Activated effector memory CD4-positive, alpha-beta T cell treated with anti-CD3 and anti-CD28 coated beads, Interleukin-2, amount 50 U/mL, for 16 hours (primary cell): ENCODE measurements at places on chromosomes 11 and 22.

- no peak for DNase-seq
Measured at GRCh38 chr11:117199916-117200812, 994 bp downstream of the TAGLN start.

DNA sequence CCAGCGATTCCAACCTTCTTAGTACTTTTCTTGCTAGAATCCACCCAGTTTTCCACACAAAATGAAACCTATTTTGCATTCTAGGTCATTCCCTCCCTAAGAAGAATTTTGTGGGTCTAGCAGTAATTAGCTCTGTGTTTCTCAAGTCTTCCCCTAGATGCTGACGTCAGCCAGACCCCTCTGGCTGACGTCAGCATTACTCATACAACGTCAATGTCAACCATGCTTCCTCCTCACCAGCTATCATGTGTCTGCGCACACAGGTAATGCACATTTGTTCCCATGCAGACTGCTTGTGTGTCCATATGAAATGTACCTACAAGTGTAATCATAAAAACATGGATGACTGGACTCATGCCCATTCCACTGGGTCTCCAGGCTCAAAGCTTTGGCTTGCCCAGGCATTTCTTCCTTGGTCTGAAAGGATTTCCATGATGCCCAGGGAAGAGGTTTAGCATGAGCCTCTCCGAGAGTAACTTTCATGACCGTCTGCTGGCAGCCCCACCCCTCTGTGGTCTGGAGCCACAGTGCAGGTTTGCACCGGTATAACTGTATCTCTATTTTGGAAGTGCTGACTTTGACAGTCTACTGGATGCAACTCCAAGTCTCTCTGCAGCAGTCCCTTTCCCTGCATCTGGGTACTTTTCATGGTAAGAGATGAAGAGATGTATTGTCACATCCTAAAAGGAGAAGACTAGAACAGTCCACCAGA is 58.6 kb downstream of the DSCAML1 start:
- no peak for DNase-seq

DNA sequence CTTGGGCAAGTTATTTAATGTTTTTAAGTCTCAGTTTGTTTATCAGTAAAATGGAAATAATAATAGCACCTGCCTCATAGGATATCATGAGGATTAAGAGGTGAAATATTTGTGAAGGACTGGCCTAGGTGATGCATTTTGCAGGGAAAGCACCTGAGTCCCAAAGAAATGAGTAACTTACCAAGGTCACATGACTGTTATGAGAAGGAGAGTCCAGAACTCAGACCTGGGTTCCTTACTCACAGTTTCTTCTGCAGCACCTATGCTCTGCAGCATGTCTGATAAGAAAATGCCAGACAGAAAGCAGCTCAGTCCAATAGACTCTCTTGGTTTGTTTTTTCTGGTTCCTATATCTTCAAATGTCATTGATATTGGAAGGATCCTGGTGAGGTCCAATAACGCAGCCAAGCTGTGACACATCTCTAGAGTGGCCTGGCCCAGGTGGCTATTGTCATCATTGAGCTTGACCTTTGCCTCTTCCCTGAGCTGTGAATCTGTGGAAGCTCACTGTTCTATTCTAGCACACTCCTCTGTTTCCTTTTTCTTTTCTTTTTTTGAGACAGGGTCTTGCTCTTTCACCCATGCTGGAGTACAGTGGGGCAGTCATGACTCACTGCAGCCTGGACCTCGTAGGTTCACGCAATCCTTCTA is 174.7 kb upstream of the NAV2 start:
- no peak for DNase-seq

DNA sequence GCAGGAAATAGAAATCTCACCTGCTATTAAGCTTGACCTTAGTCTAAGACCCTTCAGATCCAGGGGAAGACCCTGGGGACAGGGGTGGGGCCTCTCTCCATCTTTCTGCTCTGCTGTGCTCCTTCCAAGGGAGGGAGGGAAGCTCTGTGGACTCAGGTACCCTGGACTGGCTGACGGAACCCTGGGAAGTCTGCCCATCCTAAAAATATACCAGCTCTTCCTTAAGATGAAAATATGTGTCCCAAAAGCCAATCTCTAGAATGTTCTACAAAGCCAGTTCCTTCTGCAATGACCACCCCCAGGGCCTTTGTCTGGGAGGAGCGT is 73.7 kb downstream of the RTL6 start:
- peak; percentile 2 for DNase-seq

DNA sequence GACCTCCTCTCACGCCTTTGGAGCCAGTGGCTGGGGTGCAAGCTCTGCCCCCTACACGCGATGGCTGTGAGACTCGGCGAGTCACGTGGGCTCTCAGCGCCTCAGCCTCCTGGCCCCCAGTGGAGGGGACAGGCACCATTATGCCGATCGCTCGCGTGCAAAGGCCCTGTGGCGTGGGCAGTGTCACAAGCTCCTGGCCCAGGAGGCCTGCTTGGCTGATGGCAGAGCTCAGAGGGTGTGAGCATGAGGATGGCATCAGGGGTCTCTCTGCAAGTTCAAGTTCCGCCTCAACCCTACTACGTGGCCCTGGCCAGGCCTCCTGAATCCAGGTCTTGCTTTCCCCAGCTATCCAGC is 90.8 kb upstream of the KCNQ1OT1 start:
- peak; percentile 34 for DNase-seq

DNA sequence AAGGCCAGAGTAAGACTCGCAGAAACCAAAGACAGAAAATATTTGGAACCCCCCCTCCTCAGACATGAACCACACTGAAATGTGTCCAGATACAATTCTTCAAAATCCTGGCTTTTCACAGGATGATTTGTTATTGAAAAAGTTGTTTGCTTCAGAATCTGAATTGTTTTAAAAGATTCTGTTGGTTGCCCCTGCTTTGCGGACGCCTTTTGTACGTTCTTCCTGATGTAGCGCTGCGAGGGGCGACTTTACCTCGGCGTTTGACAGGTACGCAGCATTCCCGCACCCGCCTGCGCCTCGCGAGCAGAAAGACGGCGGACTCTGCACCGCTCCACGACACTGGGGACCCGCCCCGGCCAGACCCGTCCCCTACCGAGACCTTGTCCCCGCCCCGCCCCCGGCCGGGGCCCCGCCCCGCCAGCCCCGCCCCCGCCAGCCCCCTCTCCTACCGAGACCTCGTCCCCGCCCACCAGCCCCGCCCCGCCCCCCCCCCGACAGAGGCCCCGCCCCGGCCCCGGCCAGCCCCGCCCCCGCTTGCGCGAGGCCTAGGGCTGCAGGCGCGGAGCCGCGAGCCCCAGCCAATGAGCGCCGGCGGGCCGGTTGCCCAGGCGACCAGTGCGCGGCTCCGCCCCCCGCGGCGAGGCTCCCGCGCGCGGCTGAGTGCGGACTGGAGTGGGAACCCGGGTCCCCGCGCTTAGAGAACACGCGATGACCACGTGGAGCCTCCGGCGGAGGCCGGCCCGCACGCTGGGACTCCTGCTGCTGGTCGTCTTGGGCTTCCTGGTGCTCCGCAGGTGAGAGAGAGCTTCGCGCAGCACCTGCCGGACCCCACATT is at the start of gene GLB1L2:
Gene GLB1L2, plus strand, starts transcription at position 635 of the 835 bp plus-strand sequence. Its CDS starts 74 bp downstream, at position 709.
- peak; percentile 93 for DNase-seq

GRCh38 chr11:10325277-10326011 is 20.6 kb downstream of the ADM start:
- DNase-seq: no peak

DNA sequence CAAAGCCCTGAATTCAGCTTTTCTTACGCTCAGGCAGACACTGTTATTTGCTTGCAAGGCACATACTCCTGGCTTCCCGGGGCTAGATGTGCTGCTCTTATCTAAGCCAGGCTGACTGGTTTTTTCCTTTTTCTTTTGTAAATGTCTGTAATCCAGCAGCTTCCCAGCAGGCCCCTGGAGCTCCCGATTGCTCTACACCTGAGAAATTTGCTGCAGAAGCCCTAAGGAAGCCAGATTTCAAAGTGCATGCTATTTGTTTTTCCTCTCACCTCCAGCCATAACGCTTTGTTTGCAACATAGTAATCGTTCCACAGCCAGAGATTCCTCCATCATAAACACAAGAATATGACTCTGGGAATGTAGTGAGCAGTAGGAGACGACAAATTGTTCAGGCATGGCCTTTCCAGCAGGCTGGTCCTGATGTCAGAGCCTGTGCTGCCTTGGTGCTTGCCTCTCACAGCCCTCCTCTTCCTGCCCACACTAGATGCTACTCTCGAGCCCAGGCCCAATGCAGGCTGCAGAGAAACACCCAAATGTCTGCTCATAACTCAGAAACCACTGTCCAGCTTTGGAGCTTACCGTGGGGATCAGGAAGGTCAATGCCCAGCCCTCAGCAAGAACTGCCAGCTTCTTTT is 54.7 kb upstream of the SLC6A5 start:
- no peak for DNase-seq

GRCh38 chr22:31637891-31638618 is 24.0 kb downstream of the PISD start:
- no peak for DNase-seq

GRCh38 chr22:22376352-22376706 is 131.7 kb downstream of the VPREB1 start:
- no peak for DNase-seq

DNA sequence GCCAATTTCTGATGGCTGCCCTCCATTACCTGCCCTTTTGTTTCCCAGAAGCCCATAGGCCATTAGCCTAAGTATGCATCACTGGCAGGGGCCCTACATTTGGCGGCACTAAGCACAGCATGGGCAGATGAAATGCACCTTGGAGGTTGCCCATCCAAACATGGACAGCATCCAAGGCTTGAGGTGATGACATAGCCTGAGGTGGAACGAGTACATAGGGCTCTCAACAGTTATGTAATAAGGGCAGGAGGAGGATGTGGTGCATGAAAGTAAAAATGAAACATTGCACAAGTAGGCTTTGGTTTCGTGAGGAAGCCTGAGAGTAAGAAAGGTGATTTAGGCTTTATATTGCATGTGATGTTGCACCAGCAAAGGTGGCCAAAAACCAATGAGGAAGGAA is 148.1 kb downstream of the FAM76B start:
- peak; percentile 64 for DNase-seq

DNA sequence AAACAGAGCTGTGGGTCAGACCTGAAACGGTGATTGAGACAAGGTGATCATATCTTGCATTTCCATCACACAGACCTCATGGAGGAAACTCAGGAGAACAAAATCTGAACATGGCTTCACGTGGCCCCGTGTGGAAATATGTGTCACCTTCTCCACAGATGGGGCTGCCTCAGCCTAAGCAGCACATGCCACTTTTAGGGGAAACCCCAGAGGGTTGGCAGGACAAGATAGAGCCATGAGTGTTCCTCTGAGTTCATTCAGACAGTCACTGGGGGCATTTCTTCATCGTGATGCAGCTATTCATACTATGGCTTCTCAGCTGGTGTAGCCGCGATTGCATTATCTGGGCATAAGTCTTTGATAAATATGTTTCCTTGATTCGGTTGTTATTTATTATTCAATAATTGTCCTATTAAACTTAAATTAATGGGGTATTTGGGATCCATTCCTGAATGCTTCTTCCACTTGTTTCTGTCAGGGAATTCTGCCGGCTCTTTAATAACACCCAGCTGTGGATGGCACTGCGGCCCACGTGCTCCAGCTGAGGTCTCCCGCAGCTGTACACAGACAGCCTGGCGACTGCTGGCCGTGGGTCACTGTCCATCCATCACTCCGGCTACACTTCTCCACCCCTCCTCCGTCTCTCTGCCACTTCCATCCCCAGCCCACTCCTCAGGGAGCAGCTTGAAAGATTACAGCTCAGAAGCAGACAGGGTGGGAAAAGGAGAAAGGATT is 485.1 kb downstream of the OPCML start:
- DNase-seq: no peak

DNA sequence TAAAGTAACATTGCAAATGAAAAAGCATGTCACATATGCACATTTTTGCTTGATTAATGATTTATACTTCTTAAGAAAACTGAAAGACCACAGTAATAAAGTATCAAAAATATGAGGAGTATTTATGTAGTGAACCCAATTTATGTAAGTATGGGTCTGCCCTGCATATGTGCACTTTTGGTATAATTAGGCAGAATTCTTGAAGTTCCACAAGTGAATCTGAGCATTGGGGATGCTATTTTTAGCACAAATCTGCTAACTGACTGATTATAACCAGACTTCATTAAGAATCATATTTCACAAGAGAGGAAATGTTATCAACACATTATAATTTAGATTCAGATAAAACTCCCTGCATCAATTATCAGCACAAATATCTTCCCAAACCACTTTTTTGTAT is 407.1 kb upstream of the LRRC4C start:
- no peak for DNase-seq

- no peak for DNase-seq
Measured at GRCh38 chr11:65810046-65810868, 23.4 kb downstream of the OVOL1 start.

DNA sequence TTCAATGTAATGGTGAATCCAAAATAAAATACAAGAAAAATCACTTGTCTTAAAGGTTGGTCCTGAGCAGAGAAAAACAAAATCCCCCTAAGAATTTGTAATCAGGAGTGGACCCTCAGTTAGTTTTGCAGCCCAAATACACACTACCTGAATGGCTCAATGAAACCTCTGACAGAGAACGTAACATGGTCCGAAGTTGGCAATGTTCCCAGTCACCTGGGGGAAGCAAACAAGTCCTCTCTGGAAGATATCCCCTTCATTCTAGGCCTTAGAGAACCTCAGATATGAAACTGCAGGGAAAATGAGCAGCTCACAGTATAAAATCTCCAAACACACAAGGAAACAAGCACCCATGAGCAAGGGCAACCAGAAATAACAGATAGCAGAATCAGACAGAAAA is 58.2 kb downstream of the MORC2 start:
- DNase-seq: no peak

GRCh38 chr22:25120093-25120561 is 79.5 kb upstream of the CRYBB3 start:
- DNase-seq: no peak

GRCh38 chr22:38872831-38873248 is 824 bp upstream of the CBX6 start:
- DNase-seq: peak; percentile 74

DNA sequence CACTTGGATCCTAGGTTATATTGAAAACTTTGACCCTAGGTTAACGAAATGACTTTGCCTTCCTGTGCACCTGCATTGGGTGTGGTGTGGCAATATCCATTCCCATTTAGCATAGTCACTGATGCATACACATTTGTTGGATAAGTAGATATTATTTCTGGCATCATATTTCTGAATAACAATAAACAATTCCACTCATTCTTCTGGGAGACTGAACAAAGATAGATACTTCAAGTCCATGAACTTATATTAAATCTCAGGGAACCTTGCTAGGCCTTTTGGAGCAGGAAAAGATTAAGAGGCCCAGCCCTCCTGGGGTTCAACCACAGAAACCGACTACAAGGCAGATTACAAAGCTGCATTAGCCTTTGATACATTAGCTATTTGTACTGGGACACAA is 118.9 kb downstream of the MSANTD4 start:
- no peak for DNase-seq

GRCh38 chr11:971092-971690 is 45.5 kb downstream of the AP2A2 start:
- no peak for DNase-seq

GRCh38 chr11:119318240-119319135 is 1.6 kb upstream of the MCAM start:
- DNase-seq: peak; percentile 75

GRCh38 chr22:17641269-17641668 is 2.7 kb downstream of the BCL2L13 start:
- DNase-seq: no peak

DNA sequence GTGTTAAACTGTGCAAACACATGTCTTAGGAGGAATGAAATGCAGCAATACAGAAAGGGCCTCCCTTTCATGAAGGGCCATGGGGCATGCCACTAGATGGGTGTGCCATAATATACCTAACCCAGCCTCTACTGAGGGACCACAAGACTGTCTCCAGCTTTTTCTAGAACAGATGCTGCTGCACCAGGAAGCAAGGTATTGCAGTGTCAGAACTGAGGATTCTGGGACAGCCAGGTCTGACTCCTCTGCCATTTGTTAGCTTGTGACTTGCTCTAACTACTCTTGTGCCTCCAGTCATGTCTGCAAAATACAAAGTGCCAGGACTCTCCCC is 53.2 kb downstream of the HIRA start:
- DNase-seq: no peak
